ENCODE measurements at places on chromosomes 3 and 15.
A peak's percentile ranks its signal among the peaks of the same experiment; 100 is the strongest.

GRCh38 chr3:37054370-37054769, 61.1 kb downstream of the MLH1 start:
- DNase-seq, result no peak

- DNase-seq, result no peak
Measured at GRCh38 chr3:156098437-156099035, 21.8 kb upstream of the KCNAB1 start.

DNA sequence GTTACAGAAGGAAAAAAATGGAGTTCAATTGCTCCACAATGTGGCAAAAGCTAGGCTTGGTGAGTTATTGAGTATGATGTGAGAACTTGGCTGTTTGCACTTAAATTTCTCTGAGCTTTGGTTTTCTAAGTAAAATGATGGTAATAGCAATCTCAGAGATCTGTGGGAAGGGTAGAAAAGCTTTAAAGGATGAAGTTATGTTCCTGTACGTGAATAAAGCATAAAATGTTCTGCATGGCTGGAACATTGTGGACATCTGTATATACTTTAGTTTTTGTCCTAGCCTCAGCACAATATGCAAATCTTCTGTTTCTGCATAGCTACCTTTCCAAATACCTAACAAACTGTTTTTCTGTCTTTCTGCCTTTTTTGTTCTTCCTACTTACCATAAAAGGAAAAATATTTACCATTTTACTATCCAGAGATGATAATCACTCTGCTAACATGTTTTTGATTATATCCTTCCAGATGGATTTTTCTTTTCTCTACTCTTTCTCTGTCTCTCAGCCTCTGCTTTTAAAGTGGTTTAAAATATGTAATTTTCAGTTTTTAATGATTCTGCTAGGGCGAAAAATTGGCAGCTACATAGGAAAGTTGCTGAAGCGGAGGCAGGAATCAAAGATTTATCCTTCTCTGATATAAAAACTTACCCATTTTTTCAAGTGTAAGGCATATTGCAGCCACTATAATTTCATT, 188.1 kb downstream of the FNDC3B start:
- DNase-seq, result no peak

DNA sequence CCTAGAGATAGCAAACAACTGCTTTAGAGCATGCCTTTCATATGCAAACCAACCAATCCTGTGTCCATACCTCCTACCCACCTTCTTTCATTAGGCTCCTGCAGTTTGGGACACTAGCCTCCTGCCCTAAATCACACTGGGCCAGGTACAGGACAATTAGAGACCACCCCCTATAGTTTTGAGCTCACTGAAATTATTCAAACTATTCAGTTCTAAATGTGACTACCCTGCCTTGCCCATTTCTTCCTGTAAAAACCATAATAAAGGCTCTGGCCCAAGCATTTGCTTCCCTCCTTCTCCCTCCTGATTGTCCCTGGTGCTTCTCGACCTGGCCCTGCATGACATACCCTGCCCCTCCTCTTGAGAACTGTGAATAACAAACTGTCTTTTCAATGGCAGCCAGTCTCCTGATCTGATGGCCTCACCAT, 31.4 kb upstream of the LRIG1 start:
- DNase-seq, result no peak

GRCh38 chr3:190684776-190685175, 170.9 kb downstream of the IL1RAP start:
- DNase-seq, result no peak

DNA sequence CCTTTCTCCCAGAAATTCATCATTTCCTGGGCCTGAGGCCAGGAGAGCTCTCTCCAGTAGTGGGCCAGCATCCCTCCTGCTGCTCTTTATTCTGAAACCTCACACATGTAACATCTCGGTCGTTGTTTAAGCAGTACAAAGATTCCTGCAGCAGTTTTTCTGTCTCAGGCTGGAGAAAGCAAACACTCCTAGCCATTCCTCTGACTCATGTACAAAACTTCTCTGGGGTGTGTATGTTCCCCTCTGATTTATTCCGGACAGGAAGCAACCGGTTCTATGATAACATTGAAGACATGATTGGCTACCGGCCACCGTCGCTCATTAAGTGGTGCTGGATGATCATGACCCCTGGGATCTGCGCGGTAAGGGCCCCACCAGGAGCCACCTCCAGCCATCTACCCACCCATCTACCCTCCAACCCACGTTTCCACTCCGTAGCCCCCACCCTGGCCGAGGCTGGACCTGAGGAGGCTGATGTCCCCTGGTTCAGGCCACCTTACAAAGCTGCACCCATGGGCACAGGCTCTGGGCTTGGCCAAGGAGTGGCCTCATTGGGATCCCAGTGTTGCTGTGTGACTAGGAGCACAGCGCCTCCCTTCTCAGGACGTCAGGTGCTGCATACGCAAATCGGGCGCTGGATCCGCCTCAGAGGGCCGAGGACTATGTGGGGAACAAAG, 58.6 kb upstream of the SLC6A1 start:
- no peak for DNase-seq

DNA sequence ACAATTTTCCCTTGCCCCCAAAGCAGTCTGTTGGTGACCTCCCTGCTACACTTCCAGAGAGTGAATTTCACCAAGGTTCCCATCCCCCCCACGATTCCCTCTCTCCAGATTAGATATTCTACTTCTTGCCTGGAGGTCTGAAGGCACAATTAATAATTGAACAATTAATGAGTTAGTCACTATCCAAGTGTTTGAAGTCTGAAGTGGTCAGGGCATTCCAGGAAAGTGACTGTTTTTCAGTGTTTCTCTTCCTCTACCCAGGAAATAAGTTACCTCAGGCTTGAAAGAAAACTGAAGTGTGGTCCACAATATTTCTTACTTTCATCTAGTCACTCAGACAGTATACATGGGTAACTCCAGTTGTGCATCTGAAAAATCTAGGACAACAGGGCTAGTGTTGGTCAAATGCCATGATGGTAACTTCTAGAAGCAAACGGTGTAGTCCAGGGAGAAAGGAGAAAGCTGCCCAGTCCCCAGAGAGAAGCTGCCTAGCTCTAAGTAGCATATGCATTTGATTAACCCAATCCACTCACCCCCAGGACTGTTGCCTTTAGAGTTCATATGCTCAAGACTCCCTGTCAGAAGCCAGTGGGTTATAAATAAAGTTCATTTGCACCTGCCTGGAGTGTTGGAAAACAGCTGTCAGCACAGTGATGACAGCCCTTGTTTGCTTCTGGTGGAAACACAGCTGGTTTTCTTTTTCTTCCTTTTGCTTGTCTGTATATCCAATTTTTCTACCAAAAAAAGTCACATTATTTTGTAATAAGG, 2.3 kb upstream of the TM4SF4 start:
- peak; percentile 36 for DNase-seq

- no peak for DNase-seq
Measured at GRCh38 chr15:68052431-68052830, 1.7 kb upstream of the PIAS1 start.

DNA sequence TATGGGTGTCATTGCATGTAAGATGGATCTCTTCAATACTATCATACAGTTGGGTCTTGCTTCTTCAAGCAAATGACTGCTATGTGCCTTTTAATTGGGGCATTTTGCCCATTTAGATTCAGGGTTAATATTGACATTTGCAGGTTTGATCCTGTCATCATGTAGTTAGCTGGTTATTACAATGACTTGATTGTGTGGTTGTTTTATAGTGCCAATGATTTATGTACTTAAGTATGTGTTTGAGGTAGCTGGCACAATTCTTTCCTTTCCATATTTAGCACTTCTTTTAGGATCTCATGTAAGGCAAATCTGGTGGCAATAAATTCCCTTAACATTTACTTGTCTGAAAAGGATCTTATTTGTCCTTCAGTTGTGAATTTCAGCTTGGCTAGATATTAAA, 267.5 kb downstream of the VGLL3 start:
- peak; percentile 41 for DNase-seq

DNA sequence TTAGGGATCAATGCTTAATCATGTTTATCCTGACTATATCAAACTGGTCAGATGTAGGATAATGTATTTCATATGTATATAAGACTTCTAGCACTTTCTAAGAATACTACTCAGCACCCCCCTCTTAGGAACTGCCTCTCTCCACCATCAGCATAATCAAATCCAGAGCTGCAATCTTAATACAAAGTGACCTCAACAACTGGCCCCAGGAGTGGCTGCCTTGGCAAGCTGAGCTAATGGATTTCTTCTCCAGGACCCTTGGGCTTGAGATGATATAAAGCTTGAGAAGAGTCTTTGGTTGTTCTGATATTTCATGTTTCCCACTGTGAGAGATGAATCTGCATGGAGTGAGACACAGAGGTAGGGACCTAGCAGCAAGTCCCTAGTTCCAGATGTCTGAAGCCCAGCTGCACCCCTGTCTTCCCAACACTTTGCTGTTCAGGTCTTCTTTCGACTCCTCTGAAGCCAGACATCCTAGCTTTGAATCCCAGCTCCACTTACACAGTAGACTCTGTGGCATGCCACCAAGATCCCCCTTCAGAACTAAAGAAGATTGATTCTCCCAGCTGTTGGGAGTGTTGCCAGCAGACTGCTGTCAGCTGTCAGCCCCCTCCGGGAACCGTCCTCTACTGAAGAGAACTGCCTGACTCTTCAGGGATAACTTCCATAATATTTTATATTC, 309.3 kb upstream of the UBE2E2 start:
- DNase-seq, result no peak

All from NCI-H146 (cell line).